ENCODE measurements at places on chromosomes 16 and 17.

DNA sequence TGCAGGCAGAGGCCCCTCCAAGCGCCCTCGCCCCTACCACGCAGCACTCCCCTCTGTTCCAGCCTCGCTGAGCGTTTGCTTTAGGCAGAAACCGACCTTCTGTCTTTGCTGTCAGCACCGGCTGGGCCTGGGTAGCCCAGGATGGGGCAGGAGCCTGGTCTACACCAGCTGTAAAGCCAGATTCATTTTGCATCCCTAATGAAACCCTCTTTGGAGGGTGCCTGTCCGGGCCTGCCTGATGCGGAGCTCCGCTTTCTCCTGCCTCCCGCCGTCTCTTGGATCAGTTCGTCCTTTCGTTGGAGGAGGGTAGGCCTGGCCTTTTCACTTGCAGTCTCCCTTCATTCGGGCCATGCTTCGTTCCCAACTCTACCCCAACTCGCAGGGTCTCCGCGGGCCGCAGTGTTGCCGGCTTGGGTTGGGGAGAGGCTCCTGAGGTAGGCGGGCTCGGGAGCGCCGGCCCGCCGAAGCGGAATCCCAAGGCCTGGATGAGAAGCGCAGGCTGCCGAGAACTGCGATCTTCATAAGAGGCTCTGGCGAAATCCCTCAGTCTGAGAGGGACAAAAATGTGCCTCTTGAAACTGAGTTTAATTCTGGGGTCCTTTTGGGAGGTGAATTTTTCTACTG is 4.8 kb upstream of the HOXB8 start:
- DNase-seq, result no peak

DNA sequence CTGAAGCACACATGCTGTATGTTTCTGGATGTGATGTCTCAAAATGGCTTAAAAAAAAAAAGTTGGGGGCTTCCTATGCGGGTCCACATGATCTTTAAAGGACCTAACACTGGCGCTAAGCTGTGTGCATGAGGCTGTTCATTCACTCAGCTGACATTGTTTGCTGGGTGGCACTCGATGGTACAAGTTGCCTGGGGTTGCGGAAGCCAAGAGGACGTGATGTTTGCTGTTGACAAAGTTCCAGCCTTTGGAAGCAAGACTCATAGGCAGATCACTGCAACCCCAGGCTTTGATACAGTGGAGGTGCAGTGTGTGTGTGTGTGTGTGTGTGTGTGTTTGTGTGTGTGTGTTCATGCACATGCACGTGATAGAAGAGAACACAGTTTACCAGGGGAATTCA is 29.5 kb upstream of the DNAI2 start:
- no peak for DNase-seq

DNA sequence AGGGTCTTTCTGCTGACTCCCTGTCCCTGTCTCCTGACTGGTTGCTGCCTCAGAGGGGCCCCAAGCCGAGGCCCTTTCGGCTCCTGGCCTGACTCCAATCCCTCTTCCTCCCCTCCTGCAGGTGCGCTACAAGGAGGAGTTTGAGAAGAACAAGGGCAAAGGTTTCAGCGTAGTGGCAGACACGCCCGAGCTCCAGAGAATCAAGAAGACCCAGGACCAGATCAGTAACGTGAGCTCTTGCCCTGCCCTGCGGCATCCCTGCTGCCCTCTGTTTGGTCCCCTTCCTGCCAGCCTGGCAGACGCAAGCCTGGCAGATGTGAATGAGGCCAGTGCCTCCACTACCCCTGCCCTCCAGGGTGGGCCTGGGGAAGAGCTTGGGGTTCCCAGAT is 27.1 kb upstream of the LASP1NB start:
- no peak for DNase-seq

DNA sequence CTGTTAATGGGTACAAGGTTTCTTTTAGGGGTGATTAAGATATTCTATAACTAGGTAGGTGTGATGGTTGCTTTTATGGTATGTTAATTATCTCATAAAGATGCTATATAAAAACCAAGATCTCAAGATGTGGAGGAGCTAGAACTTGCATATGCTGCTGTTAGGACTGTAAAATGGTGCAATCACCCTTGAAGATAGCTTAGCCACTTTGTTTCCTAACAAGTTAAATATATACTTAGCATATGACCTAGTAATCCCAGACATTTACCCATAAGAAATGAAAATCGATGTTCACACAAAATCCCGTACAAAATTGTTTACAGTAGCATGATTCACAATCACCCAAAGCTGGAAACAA is 25.1 kb downstream of the GGA2 start:
- DNase-seq, result no peak

DNA sequence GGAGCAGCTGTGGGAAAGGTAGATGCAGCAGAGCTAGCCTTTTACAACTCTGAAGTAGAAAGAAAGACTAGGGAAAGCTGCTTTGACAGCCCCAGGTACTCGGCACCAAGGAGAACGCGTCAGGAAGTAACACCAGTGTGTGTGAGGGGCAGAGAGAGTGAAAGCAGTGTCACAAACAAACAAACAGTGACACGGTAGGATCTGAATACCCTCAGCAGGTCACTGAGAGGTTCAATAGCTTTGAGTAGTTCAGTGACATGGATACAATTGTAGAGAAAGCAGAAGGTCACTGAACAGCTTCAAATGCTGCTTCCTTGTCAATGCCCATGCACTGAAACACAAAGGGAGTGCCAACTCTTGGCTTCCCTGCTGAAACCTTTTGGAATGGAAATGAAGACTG is 150.3 kb upstream of the C17orf78 start:
- DNase-seq, result no peak

Measured in NCI-H187 treated with DMSO at 0.1 percent for 48 hours (cell line).